ENCODE measurements at places on chromosomes 7 and 10.

DNA sequence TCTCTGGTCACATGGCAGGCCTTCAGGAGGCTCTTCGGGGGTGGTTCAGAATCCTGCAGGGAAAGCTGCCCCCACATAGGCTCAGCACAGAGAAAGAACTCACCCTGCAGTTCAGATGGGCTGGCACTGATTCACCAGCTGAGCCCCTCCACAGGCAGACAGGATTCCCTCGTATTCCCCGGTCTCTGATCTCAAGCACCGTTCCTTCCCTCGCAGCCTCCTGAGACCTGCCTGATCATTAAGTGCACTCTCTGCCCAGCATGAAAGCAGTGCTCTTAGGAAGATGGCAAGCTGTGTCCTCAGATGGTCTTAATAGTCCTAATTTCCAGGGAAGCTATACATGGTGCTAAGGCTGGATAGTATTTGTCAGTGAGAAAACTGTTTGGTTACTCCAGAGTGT is 78.2 kb upstream of the NPS start:
- DNase-seq = no peak

- no peak for DNase-seq
These were observed 70.7 kb upstream of the C1QL3 start for GRCh38 chr10:16592378-16592777.

DNA sequence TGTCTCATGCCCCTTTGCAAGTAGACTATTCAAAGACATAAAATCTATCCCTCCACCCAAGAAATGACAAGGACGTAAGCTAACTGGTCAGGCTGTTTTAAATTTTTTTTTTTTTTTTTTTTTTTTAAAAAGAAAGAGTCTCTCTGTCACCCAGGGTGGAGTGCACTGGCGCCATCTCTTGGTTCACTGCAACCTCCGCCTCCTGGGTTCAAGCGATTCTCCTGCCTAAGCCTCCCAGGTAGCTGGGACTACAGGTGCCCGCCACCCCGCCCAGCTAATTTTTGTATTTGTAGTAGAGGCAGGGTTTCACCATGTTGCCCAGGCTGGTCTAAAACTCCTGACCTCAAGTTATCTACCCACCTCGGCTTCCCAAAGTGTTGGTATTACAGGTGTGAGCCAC is 11.2 kb downstream of the TRA2A start:
- DNase-seq = no peak

DNA sequence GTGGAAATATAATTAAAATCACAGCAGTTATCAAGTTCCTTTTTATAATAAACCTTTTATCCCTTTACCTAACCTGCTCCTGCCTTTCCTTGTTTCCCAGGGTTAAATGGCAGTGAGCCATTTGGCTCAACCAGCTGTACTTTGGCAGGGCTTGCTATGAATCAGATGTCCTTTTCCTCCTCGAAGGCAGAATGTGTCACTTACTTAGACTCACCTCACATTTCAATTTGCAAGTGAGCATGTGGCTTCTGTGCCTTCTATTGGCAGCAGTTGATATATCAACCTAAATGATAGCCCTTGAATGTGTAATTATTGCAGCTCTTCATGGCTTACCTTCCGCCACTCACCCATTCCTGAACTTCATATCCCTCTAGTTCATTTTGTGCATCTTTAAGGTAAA is 301.7 kb downstream of the CSTF2T start:
- DNase-seq = no peak

- no peak for DNase-seq
These were observed 312.0 kb upstream of the TPK1 start for GRCh38 chr7:145147865-145148264.

GRCh38 chr10:3107426-3107961 is 40.1 kb downstream of the PFKP start:
- DNase-seq = no peak

- no peak for DNase-seq
These were observed 46.7 kb downstream of the CALD1 start for GRCh38 chr7:134826105-134826504.

DNA sequence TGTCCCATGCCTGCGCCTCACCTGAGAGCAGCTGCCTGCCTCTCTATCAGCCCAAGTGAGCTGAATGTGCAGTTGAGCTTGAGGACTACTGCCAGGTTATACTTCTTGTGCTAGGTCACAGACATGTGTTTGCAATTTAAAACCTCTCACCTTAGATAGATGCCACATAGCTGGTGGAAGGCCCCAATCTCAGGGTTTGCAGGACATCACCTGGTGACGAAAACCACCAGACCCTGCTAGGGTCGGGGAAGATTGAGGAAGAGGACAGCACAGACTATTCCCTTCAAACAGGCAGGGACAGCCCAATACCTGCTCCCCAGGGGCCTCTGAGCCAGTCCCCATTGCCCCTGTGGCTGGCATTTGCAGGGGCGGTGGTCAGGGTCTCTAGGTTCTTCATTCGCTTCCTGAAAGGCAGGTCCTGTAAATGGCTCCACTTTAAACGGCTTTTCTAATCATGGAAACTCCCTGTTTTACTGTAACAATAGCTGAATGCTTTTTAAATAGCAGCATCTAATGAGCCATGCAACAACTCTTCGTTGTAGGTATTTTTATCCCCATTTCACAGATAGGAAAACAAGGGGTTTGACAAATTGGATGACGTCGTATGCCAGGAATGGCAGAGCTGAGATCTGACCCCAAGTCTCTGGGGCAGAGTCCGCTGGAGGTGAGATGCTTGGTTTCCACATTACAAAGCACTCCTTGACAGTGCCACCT is 80.1 kb downstream of the EMX2 start:
- DNase-seq = no peak

DNA sequence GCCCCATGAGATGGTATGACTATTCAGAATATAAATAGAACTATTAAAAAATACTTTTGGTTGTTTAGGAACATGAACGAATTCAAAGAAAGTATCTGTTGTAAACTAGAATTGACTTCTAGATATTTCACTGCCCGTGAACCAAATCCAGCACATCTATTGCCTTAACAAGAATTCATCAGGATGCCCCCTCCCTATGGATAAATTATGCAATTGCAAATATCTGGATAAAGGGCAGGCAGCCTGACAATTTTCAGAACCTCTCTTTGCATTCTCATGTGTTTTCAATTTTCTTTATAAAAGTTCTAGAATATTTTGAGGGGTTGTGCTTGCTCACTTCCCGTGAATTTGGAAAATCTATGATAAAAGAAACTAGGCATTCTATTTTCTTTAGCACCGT is 822.1 kb upstream of the SORCS1 start:
- DNase-seq = no peak

DNA sequence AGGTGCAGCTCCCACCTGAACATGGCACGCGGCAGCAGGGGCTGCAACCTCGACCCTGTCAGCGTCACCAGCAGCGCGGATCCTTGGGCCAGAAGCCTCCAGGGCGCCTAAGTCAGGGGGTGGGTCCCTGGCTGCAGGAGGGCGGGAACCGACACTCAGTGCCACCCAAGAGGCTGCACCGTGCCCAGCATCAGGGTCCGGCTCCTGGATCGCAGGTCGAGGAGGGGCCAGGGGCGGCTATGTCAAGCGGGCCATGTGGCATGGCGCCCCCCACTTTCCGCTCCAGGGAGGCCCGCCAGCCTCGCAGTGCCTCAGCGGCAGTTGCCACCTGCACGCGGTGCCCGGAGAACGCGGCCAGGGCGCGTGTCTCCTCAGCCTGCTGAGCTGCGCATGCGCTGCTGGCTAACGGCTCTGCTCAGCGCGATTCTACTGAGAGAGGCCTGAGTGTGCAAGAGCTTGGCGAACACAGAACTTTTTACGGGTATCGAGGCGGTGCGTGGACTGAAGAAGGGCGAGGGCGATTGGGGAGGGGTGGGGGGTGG is at the start of gene ANKRD30A:
ANKRD30A (plus strand) TSS at position 408 of the 542 bp plus-strand sequence. CDS start 190 bp downstream, outside the sequence.
- no peak for DNase-seq

- no peak for DNase-seq
These were observed 190.9 kb downstream of the BMPER start for GRCh38 chr7:34096198-34096651.

- no peak for DNase-seq
These were observed 1.5 kb downstream of the GIMAP8 start for GRCh38 chr7:150451833-150452461.

DNA sequence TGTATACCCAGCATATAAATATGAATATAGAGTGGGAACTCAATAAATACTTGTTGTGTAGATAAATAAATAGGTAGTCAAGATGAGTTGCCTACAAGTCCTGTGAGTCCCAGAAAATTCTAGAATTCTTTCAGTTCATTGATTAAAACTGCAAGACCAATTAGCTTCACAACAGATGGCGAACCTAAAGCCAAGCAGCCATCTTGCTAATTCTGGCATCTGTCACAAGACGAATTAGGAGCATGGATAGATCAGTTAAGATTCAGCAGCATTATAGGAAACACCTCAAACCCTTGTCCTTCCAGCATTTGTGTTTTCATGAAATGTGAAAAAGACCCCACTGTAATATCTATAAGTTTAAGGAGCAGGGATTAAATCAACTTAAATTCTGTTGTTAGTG is 552.7 kb downstream of the MAGI2 start:
- DNase-seq = no peak

- DNase-seq = no peak
These were observed 336.0 kb downstream of the PLXNA4 start for GRCh38 chr7:132240262-132240661.

DNA sequence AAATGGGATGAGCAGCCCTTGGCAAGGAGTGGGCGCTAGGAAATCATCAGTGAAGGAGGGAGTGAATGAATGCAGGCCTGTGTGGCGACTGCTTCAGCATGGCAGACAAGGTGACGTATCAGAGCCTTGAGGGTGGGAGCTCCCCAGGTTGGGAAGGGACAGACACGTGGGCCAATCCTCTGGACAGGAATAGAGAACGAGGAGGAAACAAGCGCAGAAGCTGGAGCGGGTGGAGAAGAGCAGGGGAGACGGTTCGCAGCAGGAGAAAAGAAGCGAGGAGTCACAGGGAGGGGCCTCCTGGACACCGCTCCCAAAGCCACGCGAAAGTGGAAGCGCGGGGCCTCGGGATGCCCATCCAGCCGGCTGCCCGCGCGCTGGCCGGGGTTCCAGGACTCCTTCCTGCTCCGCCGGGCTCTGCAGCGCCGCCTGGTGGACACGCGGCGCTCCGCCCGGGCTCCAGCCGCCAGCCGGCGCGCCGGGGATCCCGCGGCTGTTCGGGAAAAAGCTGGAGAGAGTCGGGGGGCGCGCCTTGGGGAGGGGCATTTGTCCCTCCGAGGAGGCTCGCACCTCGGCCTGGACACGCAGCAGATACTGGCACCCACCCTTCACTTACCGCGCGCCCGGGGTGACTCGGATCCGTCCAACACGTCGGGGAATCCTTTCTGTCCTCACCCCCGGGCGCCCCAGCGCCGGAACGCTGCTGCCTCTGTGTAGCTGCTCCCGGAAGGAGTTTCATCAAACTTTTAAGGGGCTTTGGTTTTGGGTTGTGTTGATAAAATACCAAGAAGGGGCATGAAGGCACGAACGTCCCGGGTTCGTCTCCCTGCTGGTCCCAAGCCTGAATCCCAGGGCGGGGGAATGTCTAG is 6.3 kb downstream of the ZNF503 start:
- DNase-seq = no peak

DNA sequence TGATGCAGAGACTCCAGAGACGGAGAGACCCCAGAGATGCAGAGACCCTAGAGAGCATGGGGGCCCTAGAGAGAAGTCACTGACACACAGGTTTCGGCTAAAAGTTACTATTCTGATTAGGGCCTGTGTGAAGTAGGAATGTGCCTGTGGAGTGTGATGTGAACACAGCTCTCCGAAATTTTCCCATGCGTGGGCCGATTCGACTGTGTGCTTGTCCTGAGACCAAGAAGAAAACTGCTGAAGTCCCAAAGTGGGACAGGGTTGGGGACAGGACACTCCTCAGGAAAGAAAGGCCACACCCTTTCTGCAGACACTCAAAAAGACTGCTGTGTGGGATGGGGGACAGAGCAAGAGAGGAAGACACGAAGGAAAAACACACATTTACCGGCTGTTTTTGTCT is 533.5 kb downstream of the PTPRN2 start:
- no peak for DNase-seq

DNA sequence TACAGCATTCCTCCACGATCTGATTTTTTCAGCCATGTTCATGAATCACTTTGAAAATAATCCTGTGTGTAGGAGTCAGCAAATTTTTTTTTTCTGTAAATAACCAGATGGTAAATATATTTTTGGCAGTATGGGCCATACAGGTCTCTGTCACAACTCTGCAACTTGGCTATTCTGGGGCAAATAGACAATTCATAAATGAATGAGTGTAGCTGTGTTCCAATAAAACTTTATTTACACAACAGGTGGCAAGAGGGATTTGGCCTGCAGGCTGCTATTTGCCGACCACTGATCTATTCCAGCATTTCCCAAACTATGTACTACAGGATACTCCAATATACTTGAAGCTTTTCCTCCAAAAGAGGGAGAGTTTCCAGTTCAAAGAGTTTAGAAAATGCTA is 78.7 kb upstream of the SVIL start:
- no peak for DNase-seq

DNA sequence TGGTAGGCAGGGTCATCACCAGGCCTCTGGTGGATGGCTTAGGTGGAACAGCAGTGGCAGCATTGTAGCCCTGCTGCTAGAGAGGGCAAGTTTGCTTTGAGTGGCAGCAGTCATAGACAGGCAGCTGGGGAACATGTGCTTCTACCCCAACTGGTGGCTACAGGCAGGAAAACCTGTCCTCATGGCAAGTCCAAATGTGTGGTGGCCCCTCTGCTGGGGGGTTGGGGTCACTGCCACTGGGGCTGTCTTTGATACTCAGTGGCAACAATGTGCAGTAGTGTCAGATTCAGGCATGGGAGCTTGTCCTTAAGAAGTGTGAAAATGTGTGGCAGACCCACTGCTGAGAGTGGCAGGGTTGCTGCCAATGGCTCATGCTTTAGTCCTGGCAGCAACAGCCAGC is 186.2 kb upstream of the NPSR1 start:
- DNase-seq = no peak

- DNase-seq = no peak
These were observed 41.7 kb upstream of the LOXL4 start for GRCh38 chr10:98309366-98310355.

GRCh38 chr7:55409482-55410225 is 44.5 kb downstream of the LANCL2 start:
- no peak for DNase-seq

DNA sequence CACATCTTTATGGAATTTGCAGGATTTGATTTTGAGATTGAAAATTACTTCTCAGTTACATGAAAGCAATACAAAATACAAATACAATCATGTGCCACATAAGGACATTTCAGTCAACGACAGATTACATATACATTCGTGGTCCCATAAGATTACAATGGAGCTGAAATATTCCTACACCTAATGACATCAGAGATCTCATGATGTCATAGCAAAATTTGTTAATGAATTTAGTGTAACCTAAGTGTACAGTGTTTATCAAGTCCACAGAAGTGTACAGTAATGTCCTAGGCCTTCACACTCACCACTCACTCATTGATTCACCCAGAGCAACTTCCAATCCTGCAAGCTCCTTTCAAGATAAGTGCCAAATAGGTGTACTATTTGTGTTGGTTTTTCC is 126.5 kb downstream of the GPAM start:
- no peak for DNase-seq

GRCh38 chr10:110808123-110808522 is 63.6 kb upstream of the PDCD4 start:
- no peak for DNase-seq

Data from effector memory CD4-positive, alpha-beta T cell (primary cell).